Activated T-cell treated with anti-CD3 and anti-CD28 coated beads for 4 hours (primary cell): ENCODE measurements at places on chromosomes 2 and 18.
A peak's percentile ranks its signal among the peaks of the same experiment; 100 is the strongest.

DNA sequence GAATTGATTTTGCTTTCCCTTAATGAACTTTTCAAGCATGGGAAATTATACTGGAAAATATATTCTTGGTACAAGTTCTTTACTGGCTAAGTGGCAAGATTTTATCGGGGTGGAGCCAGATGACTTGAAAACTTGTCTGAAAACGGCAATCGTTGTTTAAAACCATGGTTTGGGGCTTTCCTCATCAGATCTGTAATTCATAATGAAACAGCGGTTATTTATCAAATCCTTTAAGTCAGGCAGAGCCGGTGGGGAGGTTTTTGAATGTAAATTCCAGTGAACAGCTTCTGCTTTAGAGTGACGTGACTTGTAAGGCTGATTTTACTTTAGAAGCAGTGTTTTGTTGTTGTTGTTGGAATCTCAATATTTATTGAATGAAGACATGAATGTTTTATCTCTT is 2.6 kb downstream of the SEC11C start:
- DNase-seq = no peak

- DNase-seq = no peak
These were observed 117.0 kb downstream of the CHN1 start for GRCh38 chr2:174888146-174888545.

DNA sequence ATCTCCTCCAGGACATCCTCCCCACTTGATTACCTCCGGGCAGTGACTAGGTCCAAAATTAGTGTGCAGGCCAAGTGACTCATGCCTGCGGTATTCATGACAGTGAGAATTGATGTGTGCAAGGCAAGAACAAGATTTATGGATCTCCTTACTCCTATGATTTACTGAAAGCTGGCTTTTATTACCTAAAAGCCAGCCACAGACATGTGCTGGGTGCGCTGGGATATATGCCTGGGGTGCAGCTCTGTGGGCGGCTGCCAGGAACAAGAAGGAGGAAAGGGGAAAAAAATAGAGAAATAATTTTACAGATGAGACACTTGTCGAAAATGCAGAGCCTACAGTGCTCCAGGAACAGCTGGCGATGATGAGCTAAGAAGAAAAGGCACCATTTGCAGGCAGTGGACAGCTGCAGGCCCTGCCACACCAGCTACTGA is 359.3 kb downstream of the CMPK2 start:
- no peak for DNase-seq

DNA sequence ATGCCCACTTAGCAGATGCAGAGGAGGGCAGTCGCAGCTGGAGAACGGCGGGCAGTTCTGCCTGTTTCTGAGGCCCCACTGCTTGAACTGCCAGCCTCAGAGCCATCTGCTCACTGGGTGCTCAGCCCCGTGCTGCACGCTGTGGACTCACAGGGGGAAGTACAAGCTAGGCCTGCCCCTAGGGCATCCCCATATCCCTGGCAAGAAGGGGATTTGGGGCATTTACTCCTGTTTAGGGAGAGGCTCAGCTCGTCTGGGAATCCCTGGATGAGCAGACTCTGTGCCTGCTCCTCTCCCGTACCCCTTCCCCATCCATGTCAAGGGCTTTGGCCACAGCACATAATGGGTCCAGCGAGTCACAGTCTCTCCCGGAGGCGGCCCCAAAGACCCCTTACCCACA is 169.8 kb upstream of the PKDCC start:
- DNase-seq = no peak

DNA sequence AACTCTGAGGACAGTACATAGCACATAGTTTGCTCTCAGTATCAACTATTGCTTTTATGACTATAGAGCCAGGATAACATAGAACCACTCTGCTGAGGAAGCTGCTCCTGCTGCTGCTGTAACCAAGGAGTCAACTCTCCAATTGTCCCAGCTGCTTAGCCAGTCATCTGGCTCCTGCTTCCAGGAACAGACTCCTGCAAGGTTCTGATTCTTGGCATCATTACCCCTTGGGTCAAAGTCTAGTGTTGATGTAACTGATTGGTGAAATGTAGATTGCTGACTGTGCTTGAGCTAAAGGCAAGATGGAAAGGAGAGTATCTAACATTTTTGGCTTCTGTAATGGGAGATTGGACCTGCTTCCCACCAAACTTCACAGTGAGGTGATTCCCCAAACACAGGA is 261.9 kb upstream of the FSHR start:
- no peak for DNase-seq

DNA sequence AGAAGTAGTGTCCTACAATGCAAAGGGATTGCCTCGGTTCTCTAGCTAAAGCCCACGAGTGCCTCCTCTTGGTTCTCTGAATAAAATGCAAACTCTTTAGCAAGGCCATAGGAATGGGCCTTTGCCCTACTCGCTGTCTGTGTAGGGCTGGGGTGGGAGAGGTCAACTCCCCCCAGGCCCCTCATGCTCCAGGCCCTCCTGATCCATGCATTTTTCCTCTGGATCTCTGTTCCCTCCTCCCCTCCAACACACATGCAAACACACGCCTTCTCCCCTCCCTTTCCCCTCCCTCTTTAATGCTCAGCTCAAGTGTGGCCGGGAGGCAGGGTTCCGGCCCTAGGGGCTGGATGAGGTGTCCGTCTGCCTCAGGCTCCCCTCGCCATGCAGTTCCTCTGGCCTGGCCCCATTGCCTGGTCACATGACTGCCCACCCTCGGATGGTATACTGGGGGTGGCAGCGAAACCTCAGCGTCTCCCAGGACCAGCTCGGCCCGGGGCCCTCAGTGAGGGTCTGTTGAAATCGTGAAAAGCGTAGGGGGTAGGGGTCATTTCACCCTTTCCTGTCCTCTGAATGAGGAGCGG is 14.9 kb upstream of the KLF11 start:
- no peak for DNase-seq

DNA sequence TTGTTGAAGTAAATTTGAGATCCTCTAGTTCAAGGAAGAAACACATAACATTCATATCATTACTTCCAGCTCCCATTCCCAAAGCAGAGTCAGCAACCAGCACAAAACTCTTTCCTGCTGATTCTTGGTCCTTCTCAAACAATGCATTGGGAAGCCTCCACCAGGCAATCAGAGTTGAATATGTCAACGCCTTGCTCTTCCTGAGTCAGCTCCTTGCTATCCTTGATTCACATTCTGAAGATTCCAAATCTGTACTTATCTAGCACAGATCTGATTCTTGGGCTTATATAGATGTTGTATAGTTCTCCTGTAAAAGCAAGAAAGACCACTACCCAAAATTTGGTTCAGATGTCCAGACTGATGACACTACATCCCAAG is 29.6 kb downstream of the CFAP210 start:
- no peak for DNase-seq

- no peak for DNase-seq
These were observed 121.8 kb downstream of the EPHA4 start for GRCh38 chr2:221450280-221450679.

DNA sequence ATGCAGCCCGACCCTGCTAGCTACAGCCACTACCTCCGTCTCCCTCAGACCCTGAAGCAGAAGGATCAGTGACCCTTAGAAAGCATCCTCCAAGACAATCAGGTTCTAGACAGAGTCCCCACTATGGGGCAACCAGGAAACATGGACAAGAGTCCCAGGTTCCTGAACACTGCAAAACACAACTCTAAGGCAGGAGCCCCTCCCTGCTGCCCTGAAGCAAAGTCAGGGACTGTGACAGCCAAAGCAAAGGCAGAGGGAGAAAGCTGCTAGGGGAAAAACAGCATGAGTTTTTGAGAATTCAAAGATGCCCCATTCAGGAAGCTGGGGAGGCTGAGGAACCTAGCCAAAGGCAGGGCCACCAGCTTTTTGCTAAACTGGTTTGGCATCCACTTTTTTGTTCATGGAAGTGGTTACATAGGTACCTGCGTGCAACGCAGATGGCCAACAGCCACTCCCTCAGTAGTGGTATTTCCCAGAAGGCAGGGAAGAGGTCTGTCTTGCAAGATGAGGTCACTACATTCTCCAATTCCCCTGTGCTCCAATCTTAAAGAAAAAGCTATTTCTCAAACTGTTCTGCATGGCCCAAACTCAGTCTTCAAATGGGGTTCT is 33.2 kb downstream of the MYO5B start:
- no peak for DNase-seq

- DNase-seq = no peak
These were observed 33.5 kb downstream of the KLHL29 start for GRCh38 chr2:23418461-23418911.

DNA sequence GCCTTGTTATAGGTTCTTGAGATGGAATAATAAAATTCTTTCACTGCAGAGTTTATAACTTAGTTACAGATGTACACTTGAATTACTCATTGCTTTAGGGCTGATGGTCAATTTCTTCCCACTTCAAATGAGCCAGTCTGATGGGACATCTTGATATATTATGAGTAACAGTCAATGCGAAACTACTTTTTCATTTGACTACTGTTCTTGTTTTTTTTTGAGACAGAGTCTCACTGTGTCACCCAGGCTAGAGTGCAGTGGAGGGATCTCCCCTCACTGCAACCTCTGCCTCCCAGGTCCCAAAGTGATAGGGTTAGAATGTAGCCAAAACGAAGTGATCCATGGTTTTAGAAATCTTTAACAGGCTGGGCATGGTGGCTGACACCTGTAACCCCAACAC is 57.1 kb downstream of the ST3GAL5 start:
- no peak for DNase-seq

DNA sequence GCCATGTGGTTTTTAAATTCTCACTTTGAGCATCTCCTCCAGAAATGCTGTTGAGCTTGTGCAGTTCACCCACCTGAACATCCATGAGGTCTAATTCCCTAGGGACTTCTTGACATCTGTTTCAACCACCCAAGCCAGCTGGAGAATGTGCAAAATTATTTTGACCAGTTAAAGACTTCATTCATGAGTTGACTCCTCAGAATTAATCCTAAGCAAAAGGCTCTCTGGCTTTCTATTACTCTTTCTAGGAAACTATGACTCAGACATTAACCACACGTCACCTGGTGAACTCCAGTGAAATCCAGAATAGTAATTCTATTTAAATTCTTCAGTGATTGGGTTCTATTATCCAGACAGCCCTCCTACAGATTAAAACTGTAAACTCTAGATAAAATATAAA is 247.5 kb downstream of the NBAS start:
- DNase-seq = no peak

DNA sequence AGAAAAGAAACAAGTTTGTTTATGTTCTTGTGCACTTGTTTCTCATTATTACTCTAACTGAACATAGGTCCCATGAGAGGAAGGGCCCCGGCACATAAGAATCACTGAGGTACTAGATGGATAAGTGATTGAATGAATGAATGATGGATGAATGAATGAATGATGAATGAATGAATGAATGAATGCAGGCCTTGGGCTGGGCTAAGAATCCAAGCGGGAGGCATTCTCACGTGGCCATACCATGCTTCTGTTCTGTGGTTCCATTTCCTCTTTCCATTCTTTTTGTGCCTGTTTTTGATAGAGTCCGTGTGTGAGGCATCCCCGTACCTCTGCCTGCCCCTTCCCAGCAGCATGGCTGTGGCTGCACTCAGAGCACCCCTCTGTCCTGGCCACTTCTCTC is 94.8 kb downstream of the SH3BP4 start:
- DNase-seq = no peak

DNA sequence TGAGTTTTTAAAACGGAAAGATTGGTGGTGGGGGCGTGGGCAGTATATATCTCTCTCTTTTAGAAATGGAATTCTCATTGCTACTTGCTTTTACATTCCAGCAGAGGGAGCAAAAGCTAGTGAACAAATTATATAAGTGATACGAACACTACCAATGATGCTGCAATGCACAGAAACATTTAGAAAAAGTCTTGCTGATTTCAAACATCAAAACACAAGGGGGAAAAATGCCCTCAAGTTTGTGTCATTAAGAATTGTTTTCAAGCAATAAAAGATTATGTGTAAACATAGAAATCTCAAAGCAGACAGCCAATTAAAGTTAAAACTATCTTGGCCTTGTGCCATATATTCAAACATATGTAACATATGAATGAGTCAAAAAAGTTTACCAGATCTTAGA is 296.3 kb upstream of the KCNJ3 start:
- no peak for DNase-seq

DNA sequence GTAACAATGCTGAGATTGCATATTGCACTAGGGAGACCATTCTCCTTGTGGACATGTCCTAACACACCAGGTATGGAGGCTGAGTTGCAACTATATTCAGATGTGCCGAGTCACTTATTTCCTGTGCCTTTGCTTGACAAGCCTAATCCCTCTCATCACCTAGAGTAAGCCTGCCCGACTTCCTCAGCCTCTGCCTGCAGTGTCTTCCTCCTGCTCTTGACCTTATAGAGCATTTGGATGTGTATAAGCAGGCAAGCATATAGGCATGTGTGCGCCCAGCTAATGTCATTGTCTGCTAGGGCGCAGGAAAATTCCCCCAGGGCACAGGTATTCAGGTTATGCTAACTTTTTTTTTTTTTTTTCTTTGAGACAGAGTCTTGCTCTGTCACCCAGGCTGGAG is 316.9 kb downstream of the CDH2 start:
- DNase-seq = no peak

DNA sequence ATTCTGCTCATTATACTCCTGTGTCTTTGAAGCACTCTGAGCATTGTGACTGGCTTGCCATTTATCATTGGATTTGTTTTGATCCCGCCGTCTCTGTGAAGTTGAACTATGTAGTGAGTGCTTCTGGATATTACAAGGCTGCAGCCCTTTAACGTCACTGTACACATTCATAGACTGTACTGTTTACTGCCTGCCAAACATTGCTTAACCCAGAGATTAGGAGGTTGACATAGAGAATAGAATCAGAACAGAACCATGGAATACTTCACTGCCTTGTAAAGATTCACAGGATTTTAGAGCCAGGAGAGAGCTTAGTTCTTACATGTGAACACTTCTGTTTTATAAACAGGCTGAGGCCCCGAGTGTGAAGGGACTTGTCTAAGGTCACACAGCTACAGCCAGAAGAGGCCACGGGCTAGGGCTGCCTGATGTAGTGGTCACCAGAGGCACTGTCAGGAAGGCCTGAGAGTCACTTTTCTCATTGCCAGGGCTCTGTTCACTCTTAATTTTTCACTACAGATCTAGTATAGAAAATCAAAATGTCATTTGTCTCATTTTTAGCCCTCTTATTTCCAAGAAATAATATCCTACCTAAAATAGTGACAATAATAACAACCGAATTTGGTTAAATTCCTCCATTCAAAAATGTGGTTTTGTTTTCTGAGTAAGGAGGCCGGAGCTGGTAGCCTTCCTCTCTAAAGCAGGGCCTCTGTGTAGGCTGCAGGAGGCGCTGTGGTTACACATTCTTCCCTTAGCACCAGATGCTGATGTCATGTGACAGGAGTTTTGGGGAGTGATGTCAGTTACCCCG is 87.9 kb downstream of the UGGT1 start:
- peak; percentile 5 for DNase-seq

GRCh38 chr18:44592639-44593038 is 88.0 kb upstream of the SETBP1 start:
- DNase-seq = no peak

DNA sequence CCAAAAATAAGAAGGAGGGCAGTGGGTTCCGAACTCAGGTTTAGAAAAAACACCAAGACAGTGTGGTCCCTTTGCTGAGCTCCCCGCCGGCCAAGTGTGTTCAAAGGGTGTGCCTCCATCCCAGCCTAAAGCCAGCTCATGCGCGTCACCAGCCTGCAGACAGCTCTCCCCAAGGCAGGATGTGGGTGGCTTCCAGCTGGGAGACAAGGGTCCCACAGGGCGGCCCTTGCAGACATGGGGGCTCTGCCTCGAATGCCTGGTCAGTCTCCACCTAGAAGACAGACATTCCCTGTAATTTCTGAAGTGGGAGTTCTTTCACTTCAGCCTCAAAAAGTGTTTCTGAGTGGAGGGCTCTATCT is 135.8 kb upstream of the GPC1 start:
- DNase-seq = no peak
